Stomach (tissue), 19 donors: ENCODE measurements at places on chromosomes 12 and 14. TPM values are rescaled to one million over a fixed set of nuclear protein-coding genes. Genes with fewer than 3 reads are reported as not detected.

- no peak for DNase-seq
Observed at GRCh38 chr12:55850893-55851292, 8.2 kb upstream of the MMP19 start.

DNA sequence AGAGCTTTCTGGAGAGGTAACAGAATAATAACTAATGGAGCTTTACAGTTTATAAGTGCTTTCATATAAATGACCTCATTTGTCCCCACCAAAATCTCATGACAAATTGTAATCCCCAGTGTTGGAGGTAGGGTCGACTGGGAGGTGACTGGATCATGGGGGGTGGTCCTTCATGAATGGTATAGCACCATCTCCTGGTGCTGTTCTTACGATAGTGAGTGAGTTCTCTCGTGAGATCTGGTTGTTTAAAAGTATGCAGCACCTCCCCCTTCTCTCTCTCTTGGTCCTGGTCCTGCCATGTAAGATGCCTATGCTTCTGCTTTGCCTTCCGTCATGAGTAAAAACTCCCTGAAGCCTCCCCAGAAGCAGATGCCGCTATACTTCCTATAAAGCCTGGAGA lies 423.3 kb upstream of the GARIN6 start:
- no peak for DNase-seq

DNA sequence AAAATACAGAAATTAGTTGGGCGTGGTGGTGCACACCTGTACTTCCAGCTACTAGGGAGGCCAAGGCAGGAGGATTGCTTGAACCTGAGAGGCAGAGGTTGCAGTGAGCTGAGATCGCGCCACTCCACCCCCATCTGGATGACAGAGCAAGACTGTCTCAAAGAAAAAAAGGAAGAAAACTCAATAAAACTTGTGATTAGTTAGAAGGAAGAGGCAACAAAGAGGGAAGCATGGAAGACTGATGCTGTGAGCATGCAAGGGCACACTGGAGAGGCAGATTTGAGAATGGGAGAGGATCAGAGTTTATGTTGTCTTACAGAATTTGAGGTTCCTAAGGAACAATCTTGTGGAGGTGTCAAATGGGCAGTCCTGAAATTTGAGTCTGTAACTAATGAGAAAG lies 2.8 kb upstream of the ZC2HC1C start:
- no peak for DNase-seq

DNA sequence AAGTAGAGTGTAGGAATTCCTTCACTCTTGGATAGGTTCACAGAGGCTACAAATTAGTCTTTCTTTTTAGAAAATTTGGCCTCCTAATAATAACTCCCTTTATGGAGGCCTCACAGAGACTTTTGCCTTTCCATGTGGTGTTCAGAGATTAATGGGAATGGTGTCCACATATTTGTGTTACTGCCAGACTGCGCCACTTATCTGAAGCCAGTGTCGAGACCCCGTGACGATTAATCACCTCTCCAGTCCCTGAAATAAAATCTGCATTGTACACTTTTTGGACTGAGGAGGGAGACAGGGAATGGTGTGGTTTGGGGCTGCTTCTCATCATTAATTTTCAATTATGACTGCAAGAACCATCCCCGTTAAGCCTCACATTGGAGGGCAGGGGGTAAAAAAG lies 980.5 kb downstream of the FLRT2 start:
- DNase-seq = no peak

ALX1 gene
- polyA plus RNA-seq = not detected

DAO gene
- polyA plus RNA-seq = not detected

TCL1B gene
- not detected for polyA plus RNA-seq

TGM1 gene
- polyA plus RNA-seq = 131 TPM

DDN gene
- 0.19 TPM for polyA plus RNA-seq
